ENCODE measurements at places on chromosomes 4 and X.
A peak's percentile ranks its signal among the peaks of the same experiment; 100 is the strongest.

DNA sequence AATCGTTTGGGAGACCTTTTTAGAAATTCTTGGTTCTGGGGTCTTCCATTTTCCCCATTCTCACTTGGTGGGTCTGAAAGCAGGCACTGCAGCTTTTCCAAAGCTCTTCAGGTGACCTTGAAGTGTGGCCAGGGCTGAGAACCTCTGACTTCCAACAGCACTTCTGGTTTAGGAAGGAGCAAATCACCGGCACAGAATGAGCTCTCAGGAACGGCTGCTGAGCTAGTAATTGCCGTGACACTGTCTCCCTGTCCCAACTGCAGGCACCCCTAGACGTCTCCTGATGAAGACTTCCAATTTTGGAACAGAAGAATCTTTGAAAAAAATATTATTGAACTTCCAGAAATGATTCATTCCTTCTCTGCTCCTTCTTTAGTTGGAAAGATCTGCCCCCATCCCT, 31.3 kb downstream of the CD38 start:
- no peak for DNase-seq

- DNase-seq = no peak
Observed at GRCh38 chrX:133984857-133985163, 584 bp downstream of the GPC3 start.

- DNase-seq = no peak
Observed at GRCh38 chrX:120731386-120731785, 101.5 kb upstream of the C1GALT1C1 start.

DNA sequence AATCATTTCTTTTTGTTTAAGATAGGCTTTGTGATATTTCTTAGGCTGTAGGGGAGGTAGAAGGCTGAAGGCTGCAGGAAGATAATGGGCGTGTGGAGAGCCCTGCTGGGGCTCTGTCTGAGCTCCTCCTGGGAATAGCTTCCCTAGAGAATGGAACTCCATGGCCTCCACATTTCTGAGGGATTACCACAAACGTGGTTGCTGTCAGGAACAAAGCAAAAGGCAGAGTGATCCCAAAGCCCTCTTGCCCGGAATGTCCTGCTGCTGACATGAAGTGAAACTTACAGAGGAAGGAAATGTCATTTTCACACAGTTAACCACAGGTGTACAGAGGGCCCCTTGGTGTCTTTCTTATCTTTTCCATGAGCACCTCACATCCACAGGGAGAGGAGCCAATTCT, 89.3 kb downstream of the DDIT4L start:
- DNase-seq = no peak

- no peak for DNase-seq
Observed at GRCh38 chr4:21962691-21963090, 14.1 kb upstream of the KCNIP4 start.

DNA sequence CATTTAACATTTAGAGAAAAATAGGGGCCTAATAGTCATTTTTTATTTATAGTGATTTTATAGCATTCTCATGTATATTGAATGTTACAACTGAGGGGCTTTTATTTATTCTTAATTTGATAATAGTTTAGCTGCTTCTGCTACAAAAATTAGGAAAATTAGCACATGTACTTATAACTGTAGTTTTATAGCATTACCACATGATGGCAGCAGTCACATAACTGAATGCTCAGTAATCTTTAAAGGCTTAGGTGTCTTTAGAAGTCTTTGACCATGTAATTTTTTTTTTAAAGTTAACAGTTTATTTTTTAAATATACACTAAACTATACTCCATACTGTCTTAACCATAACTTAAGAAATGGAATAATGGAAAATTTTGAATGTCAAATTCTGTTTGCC, 136.6 kb downstream of the STAG2 start:
- no peak for DNase-seq

- peak; percentile 16 for DNase-seq
Observed at GRCh38 chr4:37976991-37977470, 16.8 kb downstream of the PTTG2 start.

DNA sequence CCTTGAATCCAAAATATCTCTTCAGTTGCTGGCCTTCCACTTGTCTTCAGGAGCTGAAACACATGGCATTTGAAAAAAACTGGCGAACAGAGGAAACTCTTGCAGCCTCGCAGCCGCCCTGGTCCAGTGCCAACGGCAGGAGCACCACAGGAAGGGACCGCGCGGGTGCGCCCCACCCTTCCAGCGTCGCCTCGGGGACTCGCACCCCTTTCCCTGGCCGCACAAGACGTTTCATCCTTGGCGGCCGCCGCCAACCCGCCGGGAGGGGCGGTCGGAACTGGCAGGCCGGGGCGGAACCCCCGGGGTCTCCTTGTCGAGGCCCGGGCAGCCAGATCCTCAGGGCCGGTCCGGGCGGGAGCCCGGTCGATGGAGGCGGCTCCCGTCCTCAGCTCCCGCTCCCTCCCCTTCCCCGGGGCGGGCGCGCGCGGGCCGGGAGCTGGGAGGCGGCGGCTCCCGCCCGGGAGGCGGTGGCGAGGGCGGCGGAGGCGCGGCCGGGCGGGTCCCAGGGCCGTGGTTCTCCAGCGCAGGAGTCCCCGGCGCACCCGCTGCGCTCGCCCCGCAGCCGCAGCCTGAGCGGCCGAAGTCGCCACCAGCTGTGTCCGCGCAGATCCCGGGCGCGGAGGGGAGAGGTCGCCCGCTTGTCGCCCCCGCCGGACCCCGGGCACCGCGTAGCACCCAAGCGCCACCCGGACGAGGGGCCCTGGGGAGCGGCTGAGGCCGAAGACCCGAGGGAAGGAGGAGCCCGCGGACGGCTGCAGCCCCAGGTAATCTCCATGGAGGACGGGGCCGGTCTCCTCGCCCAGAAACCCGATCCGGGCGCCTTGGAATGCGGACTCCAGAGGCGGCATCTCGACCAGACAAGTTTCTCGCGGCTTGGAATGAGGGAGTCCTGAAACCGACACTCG, 886 bp upstream of the NDST3 start:
- peak; percentile 6 for DNase-seq

- no peak for DNase-seq
Observed at GRCh38 chr4:139315221-139315675, 13.0 kb upstream of the NDUFC1 start.

Data from substantia nigra (tissue), 51 donors.